ENCODE measurements at places on chromosomes 4 and X. TPM values are rescaled to one million over a fixed set of nuclear protein-coding genes. Genes with fewer than 3 reads are reported as not detected.

Gene TIMM17B
- 83.8 TPM for total RNA-seq

Gene TREX2
- 0.74 TPM for total RNA-seq

Gene SYP
- total RNA-seq = 5.3 TPM

Gene LDB2
- not detected for total RNA-seq

Gene USP11
- 27.7 TPM for total RNA-seq

Gene SHISA3
- total RNA-seq = 0.14 TPM

Gene GSX2
- not detected for total RNA-seq

Measured in activated CD4-positive, alpha-beta memory T cell treated with anti-CD3 and anti-CD28 coated beads for 36 hours (primary cell).